ENCODE measurements at places on chromosomes 3 and 15.

DNA sequence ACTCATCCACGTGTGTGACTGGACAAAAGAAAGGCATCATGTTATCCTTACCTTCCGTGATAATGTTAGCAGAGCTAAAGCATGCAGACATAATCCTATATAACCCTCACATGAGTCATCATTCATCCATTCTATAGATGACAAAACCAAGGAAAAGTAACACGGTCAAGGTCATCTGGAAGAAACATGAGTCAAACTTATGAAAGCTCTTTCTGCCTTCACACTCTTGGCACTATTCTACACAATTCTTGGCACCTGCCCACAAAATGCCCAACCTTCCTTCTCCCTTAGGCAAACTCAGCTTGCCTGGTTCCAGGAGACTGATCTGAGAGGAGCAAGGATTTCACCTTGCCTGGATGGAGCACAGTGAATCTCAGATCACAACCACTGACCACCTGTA lies 66.9 kb downstream of the PRICKLE2 start:
- DNase-seq, result no peak

- peak; percentile 25 for DNase-seq
Measured at GRCh38 chr3:108818404-108818803, 4.2 kb upstream of the TRAT1 start.

DNA sequence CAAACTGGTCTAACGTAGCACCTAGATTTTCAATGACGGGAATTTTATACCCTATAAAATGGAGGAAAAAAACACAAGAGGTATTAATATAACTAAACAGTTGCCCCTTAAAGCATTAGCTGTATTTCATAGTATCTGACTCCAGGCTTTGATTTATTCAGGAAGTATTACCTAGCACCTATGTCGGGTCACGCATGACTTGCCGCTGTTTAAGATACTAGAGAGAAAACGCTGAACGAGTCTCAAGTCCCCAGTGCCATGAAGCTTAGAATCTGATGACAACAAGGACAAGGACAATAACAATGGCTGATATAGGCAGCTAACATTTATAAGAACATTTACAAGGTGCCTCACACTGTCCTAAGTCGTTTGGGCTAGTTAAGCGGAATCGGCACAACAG lies 1.9 kb downstream of the SNRPA1 start:
- no peak for DNase-seq

GRCh38 chr3:177694316-177694715 lies 497.0 kb upstream of the TBL1XR1 start:
- no peak for DNase-seq

GRCh38 chr15:88284318-88284998 lies 27.9 kb upstream of the NTRK3 start:
- DNase-seq, result no peak

DNA sequence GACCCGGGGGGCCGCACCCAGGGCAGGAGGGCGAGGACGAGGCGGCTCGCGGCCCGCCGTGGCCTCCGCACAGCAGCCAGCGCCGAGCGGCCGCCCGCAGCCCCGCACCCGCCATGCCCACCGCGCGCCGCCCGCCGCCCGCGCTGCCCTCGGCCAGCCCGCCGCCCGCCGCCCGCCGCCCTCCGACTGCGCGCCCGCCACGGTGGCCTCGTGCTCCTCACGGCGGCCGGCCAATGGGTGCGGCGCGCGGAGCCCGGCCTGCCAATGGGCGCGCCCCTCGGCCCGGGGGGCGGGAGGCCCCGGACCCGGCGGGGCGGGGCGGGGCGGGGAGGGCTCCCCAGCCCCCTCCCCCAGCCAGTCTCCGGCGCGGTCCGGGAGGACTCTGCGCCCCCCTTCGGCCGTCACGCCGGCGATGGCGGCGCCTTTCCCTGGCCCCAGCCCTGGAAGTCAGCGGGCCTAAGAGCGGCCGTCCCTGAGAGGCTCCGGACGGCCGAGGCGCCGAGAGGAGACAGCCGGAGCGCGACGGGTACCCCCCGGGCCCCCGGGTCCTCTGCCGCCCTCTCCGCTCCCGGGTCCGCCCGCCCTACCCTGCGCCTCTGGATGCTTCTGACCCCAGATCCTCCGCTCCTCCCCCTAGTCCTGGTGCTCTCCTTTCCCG lies at the start of gene NT5DC2:
NT5DC2 (minus strand) TSS at position 235 of the 658 bp plus-strand sequence; CDS start at position 115, 120 bp downstream.
- peak; percentile 23 for DNase-seq

DNA sequence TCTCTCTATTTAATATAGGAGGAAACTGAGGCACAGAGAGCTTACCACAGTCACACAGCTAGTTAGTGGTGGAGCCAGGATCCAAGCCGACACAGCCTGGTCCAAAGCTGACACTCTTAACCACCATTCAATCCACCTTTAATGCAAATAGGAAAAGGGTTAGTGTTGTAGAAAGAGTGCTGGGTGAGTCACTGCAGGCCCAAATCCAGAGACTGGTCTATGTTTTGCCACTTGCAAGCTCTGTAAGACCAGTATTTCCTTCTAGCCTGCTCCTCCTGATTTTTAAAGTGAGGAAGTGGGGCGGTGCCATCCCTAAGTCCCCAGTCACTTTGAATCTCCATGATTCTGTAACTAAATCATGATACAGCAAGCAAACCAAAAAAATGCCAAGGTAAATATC lies 111.0 kb downstream of the MECOM start:
- DNase-seq, result no peak

DNA sequence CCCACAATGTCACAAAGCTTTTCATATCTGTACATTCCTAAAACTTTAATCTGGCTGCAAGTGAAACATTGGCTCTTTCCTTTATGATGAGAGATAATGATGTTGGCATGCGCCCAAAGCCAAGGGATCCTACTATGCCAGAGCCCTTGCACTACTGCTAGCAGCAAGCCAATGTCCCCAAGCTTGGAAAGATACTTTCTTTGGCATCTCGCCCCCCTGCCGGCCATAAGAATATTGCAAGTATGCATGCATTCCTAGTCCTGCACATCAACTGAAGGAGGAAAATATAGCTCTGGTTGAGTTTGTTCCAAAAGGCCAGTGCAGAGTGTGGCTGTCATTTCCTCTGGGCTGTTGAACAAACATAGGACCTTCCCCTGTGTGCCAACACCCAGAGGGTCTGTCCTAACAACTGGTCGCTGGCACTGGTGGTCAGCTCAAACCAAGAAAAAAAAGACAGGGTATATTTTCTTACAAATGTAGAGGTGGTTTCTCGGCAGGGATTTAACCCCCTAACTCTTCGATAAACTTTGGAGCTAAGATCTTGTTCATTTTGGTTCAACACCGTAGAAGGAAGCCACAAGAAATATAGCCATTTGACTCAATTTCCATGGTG lies 120.9 kb upstream of the ZBED2 start:
- no peak for DNase-seq

DNA sequence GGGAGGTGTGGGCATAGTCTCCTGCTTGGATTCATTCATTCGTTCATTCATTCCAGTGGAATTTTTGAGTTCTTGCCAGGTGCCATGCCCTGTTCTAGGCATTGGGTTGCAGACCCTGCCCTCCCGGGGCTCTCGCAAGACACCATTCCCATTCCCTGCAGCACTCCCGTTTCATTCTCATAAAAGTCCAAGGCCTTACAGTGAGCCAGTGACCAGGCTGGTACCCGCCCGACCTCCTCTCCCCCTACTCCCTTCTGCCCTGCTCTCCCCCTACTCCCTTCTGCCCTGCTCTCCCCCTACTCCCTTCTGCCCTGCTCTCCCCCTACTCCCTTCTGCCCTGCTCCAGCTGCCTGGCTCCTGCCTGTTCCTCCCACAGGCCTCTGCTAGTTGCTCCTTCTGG lies 41.9 kb downstream of the AMOTL2 start:
- DNase-seq, result no peak
